Urothelium cell line (cell line): ENCODE measurements at places on chromosomes 1 and 21.

DNA sequence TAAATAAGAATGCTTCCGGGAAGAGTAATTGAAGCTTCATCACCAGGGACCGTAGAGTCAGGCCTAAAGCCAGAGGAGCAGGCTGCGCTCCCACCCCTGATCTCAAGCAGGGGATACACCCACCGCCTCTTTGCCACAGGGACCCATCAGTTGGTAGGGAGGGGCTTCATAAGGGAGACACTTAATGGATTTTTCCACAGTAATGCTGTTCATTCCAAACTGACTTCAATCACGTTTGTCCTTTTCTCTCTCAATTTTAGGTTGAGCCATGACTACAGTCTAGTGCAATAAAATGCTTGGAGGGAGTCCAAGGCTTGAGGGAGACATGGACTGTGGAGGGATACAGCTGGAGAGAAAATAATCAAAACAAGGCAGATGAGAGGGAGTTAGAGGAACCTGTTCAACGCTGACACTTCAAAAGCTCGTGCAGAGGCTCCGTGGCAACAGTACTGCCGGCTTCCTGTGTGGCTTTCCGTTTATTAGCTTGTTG lies 111.5 kb downstream of the SEC16B start:
- DNase-seq, result no peak

GRCh38 chr1:68198752-68199151 lies 33.6 kb downstream of the WLS start:
- no peak for DNase-seq

DNA sequence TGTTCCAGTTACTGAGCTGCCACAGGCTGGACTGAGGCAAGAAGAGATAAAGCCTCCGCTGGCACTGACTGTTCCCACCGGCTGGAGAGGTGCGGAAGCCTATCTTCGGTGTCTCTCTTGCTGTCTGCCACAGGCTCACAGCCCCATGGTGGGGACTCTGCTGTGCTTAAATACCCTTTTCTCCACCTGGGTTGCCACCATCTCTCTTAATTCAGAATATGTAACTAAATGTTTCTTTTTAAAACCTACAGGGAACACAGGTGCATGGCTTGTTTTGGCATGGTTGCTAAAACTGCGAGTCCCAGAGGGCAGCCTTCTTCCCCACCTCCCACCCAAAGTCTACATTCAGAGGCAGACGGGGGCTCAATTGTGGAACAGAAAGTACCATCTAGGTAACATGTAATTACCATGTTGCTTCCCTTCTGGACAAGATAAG lies 8.1 kb upstream of the LBR start:
- no peak for DNase-seq

GRCh38 chr1:234589854-234590620 lies 19.9 kb downstream of the IRF2BP2 start:
- no peak for DNase-seq

GRCh38 chr1:214271174-214271858 lies 9.6 kb upstream of the SMYD2 start:
- DNase-seq, result no peak

- no peak for DNase-seq
Observed at GRCh38 chr1:234726359-234726943, 116.5 kb upstream of the IRF2BP2 start.

GRCh38 chr1:86069757-86070145 lies 86.8 kb downstream of the COL24A1 start:
- DNase-seq, result no peak

GRCh38 chr1:14065486-14065885 lies 365.5 kb downstream of the PRDM2 start:
- no peak for DNase-seq

DNA sequence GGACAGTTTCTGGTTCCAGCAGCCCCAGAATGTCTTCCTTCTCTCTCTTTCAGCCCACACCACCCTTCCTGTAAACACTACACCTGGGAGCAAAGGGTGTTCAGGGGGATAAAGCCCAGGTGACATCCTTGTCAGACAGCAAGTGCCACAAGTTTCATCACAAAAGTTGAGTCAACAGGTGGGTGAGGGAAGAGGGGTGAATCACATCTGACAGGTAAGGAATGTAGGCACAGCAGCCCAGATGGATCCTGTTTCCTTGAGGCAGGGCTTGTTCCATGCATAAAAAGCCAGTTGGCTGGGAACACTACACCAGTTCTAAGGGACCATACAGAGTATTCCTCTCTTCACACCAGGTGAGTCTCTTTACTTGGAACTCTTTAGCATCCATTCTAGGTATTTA lies at the start of gene SPRR1B:
SPRR1B (plus strand) TSS at position 309 of the 400 bp plus-strand sequence. CDS start 1,143 bp downstream, outside the sequence.
- no peak for DNase-seq

GRCh38 chr1:171468120-171468750 lies 17.1 kb upstream of the PRRC2C start:
- peak; percentile 21 for DNase-seq

- DNase-seq, result no peak
Observed at GRCh38 chr1:153428073-153428638, 11.8 kb downstream of the S100A7A start.

DNA sequence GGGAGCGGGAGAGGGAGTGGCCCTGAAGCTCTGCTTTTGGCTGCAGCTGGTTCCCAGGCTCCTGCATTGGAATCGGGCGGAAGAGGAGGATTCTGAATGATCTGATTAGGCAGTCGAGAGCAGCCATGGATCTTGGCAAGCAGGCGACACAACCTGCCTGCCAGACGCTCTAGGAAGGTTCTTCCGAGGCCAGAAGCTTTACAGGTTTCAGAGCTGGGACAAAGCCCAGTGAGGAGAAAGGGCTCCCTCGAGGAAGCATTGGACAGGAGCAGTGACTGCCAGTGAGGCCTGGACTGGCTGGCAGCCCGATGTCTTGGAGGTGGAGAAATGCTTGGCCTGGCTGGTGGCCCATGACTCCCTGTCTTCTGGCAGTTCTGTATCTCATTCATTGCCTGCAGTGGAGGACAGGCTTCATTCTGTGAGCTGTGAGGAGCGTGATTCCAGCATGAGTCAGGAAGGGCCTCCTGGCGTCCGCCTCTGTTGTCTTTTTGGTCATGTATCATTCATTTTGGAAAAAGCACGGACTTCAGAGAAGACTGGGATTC lies 132.7 kb upstream of the IPO9 start:
- peak; percentile 65 for DNase-seq

DNA sequence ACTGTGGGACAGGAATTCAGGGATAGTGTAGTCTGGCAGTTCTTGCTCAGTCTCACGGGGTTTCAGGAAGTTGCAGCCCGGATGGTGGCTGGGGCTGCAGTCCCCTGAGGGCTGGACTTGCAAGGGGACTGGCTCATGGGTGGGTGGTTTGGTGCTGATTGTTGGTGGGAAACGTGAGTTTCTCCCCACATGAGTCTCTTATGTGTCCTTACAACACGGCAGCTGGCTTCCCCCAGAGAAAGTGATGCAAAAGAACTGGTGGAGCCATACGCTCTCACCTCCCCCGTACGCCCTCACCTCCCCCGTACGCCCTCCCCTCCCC lies 64.9 kb downstream of the EVA1C start:
- no peak for DNase-seq

DNA sequence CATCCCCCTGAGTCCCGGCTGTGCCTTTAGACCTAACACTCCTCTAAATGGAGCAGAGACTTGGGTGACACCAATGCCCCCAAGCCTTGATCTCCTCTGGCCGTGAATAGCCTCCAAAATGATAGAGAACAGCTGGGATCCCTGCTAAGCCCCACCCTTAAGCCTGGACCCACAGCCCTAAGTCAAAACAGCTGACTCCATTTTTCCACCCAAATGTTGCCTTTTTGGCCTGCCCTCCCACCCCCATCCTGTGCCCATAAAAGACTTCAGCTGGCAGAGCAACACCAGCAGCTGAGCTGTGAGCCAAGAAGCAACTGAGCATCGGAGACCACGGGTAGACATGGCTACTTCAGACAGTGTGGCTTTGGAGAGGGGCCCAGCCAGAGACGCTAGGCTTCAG lies 420.8 kb downstream of the NPHP4 start:
- no peak for DNase-seq

DNA sequence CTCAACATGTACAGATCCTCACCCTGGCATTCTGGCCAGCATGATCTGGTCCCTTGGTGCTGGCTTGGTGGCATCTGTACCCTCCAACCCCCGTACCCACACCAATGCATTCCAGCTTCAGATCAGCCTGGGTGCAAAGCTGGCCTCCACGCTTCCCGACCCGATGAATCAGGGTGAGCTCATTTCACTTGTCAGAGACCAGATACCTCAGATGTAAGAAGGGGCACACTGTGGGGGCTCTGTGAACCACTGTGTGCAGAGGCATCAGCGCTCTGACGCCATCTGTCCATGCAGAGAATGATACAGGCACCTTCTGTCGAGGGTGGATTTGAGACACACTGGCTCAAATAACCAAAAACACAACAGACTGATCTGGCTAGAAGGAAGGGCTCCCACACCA lies 76.6 kb downstream of the DMRTB1 start:
- DNase-seq, result no peak

- DNase-seq, result no peak
Observed at GRCh38 chr1:57633056-57633455, 209.2 kb upstream of the DAB1 start.

DNA sequence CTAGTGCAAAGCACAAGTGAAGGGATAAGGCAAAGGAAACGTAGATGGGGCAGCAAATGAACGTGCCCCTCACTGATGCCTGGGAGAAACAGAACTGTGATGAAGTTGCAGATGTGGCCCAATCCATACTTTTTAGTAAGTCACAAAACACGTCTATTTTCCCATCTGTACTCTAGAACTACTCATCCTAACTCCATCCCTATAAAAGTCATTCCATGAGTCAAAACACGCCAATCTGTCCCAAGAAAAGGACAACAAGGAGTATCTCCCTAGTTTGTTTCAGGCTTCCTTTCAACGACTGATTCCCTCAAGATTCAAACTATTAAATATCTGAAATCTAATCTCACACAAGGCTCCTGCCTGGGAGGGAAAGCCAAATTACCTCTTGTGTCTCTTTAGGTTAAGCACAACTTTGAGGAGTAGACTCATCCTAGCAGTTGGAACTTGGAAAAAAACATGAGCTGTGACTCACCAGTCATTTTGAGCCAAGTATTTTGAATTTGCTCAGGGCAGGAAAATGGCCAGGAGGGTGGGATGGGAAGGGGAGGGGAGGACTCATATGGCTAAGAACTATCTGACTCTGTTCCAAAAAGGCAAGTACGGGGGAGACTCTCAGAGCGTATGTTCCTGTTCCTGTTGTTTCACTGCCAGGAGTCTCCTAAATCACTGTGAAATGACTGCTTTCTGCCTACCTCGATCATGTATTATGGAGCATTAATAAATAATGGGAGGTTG lies 214.5 kb upstream of the CAMK1G start:
- DNase-seq, result peak; percentile 63

DNA sequence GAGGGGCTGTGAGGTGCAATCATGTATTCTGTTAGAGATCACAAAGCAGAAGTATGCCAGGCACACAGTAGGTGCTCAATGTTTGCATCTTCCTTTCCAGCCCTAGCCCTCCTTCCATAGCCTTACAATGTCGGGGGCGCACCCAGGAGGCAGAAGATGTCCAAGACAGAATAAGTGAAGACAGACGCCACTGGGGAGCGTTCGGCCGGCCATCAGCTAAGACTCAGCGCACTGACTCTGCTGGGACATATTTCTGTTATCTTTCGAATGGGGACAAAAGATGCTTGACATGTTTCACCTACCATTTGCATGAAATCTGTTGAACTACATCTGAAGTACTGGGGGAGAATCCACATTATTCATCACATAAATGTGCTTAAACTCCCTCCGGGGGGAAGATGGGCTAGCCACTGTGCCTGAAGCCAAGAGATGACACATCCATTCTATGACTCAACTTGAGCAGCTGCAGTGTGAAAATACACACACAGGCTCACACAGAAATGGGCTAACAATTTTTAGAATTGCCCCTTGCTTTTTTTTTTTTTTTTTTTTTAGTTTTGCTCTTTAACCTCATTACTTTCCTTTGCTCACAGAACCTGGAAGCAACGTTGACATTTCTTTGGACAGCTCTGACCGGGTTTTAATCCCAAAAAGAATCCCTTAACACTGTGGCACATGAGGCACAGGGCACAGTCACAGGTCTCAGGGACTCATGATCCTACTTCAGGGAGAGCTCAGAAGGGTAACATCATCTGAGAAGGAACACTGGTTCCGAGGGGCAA lies 7.9 kb downstream of the TIAM1 start:
- DNase-seq, result peak; percentile 91

GRCh38 chr1:218171302-218171893 lies 113.7 kb upstream of the RRP15 start:
- peak; percentile 11 for DNase-seq

GRCh38 chr1:20530901-20531300 lies 21.5 kb upstream of the FAM43B start:
- no peak for DNase-seq

- no peak for DNase-seq
Observed at GRCh38 chr21:46061950-46062349, 36.0 kb upstream of the COL6A2 start.

DNA sequence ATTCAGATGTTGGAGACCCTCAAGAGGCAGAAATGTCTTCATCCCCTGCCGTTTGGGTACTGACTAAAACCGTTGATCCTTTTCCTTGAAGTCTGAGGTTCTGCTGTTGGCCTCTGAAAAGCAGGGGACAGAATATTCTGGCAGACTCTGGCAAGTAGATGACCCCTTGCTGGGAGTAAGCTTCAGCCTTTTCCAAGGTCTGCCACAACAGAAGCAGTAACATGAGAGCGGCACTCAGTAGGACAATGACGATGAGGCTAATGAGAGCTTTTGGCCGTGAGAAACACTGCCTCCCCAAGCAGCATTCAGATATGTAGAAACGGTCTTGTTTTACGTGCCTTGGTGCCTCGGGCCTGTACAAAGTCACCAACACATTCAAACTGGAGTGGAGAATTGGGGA lies 143.7 kb downstream of the ST6GALNAC5 start:
- DNase-seq, result no peak

DNA sequence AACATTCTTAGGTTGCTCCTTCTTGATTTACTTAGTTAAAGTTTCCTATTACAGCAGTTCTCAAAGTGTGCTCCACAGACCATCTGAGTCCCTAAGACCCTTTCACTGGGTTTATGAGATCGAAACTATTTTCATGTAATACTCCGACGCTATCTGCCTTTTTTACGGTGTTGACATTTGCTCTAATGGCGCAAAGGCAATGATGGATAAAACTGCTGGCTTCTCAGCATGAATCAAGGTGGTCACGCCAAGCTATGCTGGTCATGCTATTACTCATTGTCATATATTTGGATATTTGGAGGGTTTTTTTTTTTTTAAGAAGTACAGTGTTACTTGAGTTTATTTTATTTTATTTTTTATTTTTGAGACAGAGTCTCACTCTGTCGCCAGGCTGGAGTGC lies 235.1 kb downstream of the KIF26B start:
- no peak for DNase-seq

DNA sequence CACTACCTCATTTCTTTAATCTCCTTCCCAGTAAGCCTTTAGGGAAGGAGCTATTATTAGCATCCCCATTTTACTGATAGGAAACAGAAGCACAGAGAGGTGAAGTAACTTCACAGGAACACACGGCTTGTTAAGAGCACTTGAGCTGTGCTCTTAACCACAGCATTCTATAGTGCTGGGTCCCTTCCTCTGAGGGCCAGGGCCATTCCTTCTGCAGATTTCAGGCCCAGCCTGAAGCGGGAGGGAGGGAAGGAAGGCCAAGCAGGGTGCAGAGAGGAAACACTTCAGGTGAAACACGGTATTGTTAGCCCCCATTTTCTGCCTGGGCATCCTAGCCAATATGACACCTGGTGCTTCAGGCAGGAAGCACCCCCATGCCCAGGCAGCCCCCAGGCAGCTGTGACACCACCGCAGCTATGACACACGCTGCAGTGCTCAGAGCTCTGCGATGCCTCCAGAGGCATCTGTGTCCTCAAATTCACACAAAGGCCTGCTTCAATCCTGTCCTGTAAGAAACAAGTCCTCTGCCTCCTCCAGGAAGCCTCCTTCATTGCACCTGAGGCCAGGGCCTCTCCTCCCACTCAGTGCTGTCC lies 4.5 kb upstream of the EXTL1 start:
- DNase-seq, result no peak

GRCh38 chr1:3442901-3443300 lies 11.6 kb upstream of the ARHGEF16 start:
- DNase-seq, result no peak
